Lower leg skin (tissue), 4 donors: ENCODE measurements at places on chromosomes 6 and 20.

GRCh38 chr6:84466511-84466910, 239.1 kb upstream of the CEP162 start:
- no peak for DNase-seq

GRCh38 chr20:9397928-9398327, 116.5 kb upstream of the LAMP5 start:
- DNase-seq, result no peak

GRCh38 chr20:2386516-2387179, 5.9 kb downstream of the TGM6 start:
- no peak for DNase-seq

DNA sequence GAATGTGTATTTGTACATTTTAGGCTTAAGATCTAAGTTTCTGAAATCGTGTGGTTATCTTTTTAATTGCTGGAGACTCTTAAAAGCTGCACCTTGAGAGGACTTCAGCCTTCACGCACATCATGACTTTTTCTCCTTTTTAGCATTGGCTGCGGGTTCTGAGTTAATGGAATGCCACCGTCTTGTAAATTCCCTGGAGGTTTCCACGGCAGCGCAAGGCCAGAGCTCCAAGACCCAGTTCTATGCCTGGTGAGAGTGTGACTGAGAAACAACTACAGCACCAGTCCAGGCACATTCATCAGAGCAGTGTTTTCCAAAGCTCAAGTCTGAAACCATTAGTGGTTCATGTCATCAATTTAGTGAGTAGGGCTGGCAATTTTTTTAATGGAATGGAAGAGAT, 23.0 kb downstream of the PRR18 start:
- no peak for DNase-seq

DNA sequence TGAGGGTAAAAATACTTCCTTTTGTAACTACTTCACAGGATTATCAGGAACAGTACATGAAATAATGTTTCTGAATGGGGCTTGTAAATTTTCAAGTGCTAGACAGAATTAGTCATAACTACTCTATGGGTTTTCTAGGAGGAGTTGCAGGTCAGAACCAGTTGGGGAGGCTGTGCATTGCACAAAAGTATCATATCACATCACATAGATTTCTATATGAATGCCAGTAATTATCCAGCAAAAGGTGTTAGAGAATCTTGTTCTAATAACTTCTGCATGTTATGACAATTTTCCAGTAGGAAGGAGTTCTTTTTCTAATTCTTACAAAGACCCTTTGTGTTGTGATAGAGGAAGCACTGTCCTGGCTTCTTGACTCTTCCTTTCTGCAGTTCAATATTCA, 551.6 kb downstream of the COL12A1 start:
- DNase-seq, result no peak

- no peak for DNase-seq
Observed at GRCh38 chr6:24775520-24776058, 852 bp downstream of the GMNN start.

DNA sequence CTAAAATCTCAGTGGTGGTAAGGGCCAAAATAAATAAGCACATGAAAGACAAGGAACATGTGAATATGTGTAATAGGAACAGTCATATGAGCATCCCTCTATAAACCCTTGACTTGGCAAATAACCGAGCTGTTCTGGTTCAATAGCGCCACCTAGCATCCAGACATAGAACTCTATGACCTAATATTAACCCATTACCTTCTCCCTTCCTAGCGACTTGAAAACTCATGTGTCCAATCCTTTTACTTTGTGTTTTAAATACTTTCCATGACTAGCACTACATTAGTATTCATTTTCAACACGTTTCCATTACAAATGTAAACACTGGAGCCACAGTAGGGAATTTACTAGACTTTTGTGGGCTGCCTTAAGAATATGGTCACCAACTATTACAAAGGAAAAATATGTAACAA, 279.7 kb downstream of the UST start:
- no peak for DNase-seq

DNA sequence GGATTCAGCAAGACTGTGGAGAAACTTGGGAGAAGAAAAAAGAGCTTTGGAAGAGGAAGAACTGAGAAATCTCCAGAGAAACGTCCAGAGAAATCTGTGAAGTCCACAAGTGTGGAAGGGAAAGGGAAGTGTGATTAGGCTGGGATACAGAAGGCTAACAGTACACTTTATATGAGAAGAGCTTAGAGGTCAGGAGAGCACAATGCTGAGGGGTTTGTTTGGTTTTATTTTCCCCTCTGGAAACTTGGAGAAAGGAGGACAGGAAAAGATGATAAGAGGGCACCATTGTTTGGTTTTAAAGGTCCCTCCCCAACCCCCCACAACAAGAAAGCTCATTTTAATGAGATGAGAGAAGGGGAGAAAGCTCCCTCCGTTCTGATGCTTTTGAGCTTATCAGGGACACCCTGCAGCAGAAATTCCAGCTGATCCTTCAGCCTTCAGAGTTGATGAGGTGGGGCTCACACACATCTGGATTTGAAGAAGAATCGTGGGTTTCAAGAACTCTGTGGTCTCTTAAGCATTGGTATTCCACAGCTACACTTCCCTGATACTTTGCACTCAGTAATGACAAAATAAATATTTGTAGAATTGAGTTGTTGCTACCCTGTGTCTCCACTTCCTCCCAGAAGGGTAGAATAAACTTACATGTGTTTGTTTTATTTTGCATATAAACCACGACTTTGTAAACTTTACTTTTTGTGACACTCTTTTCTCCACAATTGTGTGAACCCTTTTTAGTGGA, 1.9 kb downstream of the NT5E start:
- DNase-seq, result no peak

GRCh38 chr6:46538800-46539480, 47.7 kb upstream of the RCAN2 start:
- DNase-seq, result no peak

- DNase-seq, result peak; percentile 87
Observed at GRCh38 chr20:17611540-17612286, 41.8 kb downstream of the DSTN start.

- DNase-seq, result peak; percentile 20
Observed at GRCh38 chr6:38187325-38187724, 367.8 kb downstream of the ZFAND3 start.

- DNase-seq, result no peak
Observed at GRCh38 chr20:10023911-10024310, 10.9 kb upstream of the ANKEF1 start.

- DNase-seq, result no peak
Observed at GRCh38 chr6:37347670-37348111, 6.1 kb upstream of the RNF8 start.

- no peak for DNase-seq
Observed at GRCh38 chr6:133833949-133834359, 55.0 kb upstream of the TCF21 start.

GRCh38 chr6:48826901-48827701, 636.0 kb downstream of the MMUT start:
- DNase-seq, result peak; percentile 37

DNA sequence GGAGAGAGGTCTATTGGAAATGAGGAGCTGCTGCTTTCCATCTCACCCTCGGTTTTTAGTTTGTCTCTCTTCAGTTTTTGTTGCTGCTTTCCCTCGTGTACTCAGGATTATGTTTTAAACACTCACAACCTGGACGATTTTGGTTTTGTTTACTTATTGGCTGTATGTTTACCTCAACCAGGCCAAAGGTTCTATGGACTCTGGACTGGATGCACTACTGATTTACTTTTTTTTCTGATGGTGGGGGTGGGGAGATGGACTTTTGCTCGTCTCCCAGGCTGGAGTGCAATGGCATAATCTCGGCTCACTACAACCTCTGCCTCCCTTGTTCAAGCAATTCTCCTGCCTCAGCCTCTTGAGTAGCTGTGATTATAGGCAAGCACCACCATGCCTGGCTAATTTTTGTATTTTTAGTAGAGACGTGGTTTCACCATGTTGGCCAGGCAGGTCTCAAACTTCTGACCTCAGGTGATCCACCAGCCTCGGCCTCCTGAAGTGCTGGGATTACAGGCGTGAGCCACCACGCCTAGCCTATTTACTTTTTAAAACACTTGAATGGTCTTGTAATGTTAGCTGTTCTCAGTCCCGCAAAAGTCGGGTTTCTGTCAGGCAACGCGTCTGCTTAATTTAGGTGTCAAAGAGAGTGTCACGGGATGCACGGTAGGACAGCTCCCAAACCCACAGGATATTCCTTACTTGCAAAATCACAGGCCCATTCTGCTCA, 148.2 kb upstream of the RIPOR2 start:
- no peak for DNase-seq

DNA sequence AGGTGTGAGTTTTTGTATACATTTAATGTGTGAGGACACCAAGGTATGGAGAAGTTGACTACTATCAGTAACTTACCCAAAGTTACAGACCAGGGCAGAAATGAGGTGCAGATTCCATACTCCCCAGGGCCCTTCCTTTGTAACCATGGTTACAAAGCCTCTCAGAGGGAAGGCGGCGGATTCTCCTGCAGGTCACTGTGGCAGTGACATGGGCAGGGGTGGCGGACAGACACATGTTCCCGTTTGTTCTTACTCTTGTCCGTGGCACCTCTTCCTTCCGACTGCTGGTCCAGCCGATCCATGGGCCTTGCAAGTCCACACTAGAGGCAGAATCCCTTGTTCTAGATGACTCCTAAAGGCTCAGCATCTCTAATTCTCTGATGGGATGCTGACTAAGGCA, 43.0 kb downstream of the PDYN start:
- peak; percentile 73 for DNase-seq

DNA sequence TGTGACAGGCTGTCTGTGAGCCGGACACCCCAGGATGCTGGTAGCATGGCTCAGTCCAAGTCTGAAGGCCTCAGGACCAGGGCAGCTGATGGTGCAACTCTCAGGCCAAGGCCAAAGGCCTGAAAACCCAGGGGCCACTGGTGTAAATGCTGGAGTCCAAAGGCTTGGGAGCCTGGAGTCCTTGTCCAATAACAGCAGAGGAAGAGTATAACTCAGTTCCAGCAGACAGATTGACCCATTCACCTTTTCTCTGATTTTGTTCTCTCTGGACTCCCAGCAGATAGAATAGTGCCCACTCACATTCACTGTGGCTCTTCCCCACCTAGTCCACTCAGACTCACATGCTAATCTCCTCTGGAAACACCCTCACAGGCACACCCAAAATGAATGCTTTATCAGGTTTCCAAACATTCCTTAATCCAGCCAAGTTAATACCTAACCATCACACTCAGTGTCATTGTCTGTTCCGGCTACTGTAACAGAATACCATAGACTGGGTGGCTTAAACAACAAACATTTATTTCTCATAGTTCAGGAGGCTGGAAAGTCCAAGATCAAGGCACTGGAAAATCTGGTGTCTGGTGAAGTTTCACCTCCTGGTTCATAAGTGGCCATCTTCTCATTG, 5.0 kb upstream of the TRAF3IP2 start:
- DNase-seq, result no peak

- DNase-seq, result no peak
Observed at GRCh38 chr20:33828967-33829560, 17.9 kb downstream of the CHMP4B start.

DNA sequence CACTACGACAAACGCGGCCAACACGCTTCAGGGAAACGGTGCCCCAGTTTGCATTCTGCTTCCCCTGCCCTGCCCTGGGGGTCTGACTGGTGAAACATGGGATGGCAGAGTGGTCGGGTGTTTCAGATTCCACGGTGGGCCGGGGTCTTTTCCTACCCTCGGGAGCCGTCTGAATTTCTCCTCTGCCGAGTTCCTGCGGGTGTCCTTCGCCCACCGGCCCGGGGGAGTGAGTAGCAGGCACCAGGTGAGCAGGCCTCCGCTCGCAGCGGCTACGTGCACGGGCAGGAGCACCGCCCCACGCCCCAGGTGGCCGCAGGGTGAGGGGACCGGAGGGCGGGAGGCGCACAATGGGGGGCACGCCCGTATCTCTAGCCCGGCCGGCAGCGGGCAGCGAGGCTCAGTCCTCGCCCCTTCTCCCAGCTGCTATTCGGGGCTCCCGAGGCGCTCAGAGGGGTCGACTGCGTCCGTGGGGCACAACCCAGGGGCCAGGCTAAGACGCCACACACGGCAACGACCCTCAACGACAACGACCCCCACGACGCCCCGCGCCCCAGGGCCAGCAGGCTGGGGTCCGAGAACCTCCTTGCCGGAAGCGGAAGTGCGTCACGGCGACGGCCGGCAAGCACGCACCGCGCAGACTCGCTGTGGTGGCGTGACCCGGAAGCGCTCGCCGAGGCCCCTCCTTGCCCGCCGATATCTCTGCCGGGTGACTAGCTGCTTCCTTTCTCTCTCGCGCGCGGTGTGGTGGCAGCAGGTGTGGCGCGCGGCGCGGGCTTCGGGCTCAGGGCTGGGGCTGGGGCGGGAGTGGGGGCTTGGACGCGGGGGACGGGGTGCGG, at the start of gene RPS21:
Gene RPS21, plus strand, starts transcription at position 721 of the 836 bp plus-strand sequence. CDS start 236 bp downstream, outside the sequence.
- peak; percentile 98 for DNase-seq

- no peak for DNase-seq
Observed at GRCh38 chr6:122020588-122021264, 378.7 kb upstream of the HSF2 start.

- no peak for DNase-seq
Observed at GRCh38 chr6:20341564-20341963, 60.1 kb upstream of the E2F3 start.
